Stimulated activated CD4-positive, alpha-beta T cell treated with anti-CD3 and anti-CD28 coated beads, Interleukin-1b, Interleukin-23, amount 100 ng/mL, for 24 hours (primary cell): ENCODE measurements at places on chromosomes 12 and 14.

GRCh38 chr14:45133683-45134050, 614 bp downstream of the FKBP3 start:
- DNase-seq, result no peak

GRCh38 chr12:48901278-48901677, 24.0 kb downstream of the FKBP11 start:
- no peak for DNase-seq

DNA sequence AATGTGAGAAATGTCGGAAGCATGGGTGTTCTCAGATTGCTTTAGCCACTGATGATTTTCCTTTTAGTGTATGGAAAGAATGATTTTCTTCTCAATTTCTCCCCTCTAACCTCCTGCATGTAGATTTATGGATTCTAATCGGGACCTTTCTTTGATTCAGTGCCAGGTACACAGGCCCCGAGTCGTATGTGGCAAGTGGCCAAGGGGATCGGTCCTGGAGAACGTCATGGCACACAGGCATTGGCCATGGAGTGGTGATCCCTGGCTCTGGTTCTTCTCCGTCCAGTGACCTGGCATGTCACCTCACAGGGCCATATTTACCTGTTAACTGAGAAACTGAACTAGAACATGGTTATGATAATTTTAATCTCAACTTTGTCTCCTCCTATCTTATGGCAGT, 58.1 kb downstream of the ETV6 start:
- DNase-seq, result no peak

GRCh38 chr14:24204163-24205146, 1.0 kb upstream of the TSSK4 start:
- no peak for DNase-seq

DNA sequence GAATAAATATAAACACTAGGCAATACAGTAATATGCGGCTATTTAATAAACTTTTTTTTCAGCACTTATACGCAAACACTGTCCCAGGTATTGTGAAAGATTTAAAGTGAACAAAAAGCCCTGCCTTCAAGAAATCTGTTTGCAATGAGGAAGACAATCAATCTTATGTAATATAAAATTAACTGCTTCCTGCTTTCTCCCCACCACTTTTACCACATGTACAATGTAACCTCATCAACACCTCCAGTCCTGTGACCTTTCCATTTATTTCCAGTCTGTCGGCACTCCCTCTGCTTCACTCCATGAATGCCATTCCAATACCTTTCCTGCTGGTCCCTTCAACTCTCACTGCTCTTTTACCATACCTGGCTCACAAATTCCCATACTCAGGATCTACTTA, 10.5 kb downstream of the SNX6 start:
- no peak for DNase-seq

GRCh38 chr12:2431810-2432209, 363.0 kb upstream of the FKBP4 start:
- no peak for DNase-seq

DNA sequence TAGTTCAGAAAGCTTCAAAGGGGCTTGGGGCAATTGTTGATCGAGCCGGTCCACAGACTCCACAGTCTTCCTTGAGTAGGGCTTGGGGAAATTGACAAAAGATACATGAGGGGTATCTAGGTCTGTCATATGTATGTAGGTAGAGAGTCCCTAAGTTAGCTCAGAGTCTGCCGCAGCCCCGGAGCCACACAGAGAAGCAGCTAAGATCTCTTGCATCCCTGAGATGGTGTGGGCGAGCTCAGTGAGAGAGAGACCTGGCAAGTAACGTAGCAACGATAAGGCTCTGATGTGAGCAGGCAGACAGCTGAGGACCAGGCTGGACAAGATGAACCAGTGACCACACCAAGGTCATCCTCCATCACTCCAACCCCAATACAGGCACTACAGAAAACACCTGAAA, 297.6 kb downstream of the TMEM132D start:
- no peak for DNase-seq

- no peak for DNase-seq
Measured at GRCh38 chr12:8886502-8887284, 27.6 kb upstream of the PHC1 start.

DNA sequence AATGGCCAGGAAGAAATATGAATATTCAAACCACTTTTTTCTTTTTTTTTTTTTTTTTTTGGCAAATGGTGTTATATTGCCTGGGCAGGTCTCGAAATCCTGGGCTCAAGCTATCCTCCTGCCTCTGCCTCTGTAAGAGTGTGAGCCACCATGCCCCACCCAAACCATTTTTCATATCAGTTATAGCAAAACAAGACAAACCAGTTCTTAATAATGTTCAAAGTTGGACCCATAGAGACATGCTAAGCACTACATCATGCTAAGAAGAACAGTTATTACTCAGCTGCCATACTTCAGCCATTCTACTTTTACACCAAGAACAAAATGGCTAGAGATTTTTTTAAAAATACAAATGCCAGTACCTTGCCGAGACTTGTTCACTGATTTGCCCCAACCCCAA, 25.5 kb downstream of the EIF2S1 start:
- DNase-seq, result no peak

DNA sequence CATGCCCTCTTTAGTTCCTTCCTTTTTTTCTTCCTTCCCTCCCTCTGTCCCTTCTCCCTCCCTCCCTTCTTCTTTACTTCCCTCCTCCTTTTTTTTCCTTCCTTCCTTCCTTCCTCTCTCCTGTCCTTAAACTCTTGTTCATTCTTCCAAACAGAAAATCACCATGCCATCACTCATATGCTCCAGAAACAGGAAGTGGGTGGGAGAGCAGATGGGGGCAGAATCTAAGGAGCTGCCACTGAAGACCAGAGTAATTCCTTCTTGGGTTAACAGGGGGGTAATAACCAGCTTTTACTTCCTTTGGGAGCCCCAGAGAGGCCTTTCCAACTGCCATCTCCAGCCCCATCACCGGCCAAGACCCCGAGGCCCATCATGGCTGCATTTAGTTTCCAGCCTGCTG, 51.2 kb downstream of the SVOP start:
- no peak for DNase-seq

- no peak for DNase-seq
Measured at GRCh38 chr12:39043424-39043822, 138.0 kb upstream of the CPNE8 start.

DNA sequence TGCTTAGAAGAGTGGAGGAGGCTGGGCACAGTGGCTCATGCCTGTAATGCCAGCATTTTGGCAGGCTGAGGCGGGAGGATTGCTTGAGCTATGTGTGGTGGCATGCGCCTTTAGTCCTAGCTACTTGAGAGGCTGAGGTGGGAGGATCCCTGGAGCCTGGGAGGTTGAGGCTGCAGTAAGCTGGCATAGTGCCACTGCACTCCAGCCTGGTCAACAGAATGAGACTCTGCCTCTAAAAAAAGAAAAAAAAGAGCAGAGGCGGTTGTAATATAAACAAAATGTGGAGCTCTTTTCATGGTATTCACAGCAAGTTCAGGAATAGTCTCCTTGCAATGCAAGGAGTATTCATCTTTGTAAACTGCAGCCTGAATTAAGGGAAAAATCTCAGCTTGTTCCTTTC, 27.2 kb downstream of the ARID2 start:
- DNase-seq, result no peak

DNA sequence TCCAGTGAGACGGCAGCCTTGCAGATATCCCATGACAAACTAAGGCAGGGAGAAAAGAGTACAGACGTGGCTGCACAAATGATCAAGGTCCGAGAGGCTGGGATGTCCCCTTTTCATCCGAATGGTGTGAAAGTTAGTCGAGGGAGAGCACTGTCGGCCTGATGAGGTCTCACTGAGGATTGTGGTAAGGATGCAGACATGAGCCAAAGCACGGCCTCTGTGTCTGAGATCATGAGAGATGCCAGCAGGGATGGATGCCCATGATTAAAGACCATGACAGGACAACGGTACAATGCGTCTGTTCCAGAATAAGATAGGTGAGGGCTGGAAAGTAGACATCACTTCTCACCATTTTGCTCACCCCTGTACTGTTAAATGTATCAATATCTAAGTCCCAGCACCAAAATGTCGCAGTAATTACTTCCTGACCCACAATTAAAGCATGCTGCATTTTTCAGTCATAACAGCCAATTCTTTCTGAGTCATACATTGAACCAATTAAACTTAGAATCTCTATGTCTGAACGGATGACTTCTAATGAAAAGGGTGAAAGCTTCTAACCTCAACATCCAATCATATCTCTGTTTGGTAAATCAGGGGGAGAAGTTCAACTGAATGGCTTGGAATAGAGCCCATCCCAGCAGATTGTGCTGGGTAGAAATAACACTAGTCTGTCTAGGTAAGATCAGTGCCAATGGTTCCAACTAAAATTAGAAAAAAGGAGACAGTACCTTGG, 249.6 kb upstream of the SOX5 start:
- no peak for DNase-seq

DNA sequence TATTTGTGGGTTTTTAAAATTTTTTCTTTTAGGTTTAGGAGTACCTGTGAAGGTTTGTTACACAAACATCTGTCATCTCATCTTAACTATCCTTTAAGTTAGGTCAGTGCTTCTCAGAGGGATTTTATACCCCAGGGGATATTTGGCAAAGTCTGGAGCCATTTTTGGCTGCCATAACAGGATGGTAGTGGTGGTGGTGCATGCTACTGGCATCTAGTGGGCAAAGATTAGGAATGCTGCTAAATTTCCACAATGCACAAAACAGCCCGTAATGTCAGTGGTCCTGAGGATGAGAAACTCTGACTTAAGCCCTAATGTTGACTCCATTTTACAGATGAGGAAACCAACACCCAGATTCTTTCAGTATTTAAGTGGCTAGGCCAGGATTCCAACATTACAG, 85.2 kb upstream of the MYF6 start:
- no peak for DNase-seq

DNA sequence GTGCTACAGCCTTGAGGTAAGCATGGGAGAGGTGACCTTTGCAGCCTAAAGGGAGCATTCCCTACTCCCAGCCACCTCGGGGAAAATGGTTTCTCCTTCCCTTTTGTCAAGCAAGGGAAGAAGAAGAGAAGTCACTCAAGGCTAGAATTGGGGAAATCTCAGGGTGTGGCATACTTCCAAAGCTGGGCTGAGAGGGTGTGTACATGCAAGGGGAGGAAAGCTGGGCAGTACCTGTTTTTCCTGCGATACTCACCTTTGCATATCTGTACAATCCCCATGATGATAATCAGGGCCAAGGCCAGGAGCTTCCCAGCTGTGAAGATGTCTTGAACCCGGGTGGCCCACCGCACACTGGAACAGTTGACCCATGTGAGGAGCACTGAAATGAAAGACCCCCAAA, 23.8 kb upstream of the CEBPE start:
- no peak for DNase-seq

- DNase-seq, result no peak
Measured at GRCh38 chr12:65659681-65660080, 164.6 kb upstream of the HMGA2 start.

DNA sequence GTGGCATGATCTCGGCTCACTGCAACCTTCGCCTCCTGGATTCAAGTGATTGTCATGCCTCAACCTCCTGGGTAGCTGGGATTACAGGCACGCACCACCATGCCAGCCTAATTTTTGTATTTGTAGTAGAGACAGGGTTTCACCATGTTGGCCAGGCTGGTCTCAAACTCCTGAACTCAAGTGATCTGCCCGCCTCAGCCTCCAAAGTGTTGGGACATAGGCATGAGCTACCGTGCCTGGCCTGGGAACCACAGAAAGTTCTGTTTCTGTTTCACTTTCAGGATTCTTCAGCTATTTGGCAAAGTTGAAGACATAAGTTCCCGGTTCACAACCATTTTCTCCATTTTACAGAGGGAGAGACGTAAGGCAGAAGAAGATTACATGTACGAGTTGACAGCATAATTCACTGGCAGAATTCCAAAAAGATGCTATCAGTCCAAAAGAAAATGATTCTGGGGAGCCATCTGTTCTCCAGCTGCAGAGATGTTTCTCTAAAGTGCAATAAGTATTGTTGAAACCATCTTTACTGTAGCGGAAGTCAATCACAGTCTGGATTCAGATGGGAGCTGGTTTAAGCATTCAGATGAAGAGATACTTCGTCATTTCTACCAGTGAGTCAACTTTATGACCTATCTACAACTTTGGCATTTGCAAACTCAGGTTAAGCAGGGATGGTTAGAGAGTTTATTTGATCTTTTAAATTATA, 8.1 kb upstream of the RNF34 start:
- peak; percentile 13 for DNase-seq

GRCh38 chr12:57750561-57751431, 1.3 kb downstream of the CDK4 start:
- DNase-seq, result no peak

- no peak for DNase-seq
Measured at GRCh38 chr12:55695349-55695748, 12.4 kb downstream of the ITGA7 start.

GRCh38 chr12:70733385-70733784, 96.2 kb upstream of the PTPRB start:
- DNase-seq, result no peak

- DNase-seq, result no peak
Measured at GRCh38 chr14:53793790-53794505, 162.7 kb downstream of the BMP4 start.

GRCh38 chr12:121072147-121072546, 33.1 kb upstream of the OASL start:
- DNase-seq, result no peak

DNA sequence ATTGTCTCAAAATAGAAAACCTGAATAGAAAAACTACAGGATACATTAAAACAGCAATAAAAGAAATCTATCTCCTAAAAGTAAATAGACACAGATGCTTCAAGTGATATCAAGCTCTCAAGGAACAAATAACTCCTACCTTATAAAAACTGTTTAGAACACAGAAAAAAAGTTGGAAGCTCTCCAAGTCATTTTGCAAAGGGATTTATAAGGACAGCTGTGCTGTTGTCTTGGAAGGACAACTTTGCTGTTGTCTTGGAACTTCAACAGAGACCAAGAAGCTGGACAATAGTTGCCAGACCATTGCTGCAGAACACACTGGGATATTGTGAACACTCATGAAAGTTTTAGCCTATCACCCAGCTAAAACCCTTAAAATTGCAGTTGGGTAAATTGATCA, 780.7 kb downstream of the FLRT2 start:
- no peak for DNase-seq

DNA sequence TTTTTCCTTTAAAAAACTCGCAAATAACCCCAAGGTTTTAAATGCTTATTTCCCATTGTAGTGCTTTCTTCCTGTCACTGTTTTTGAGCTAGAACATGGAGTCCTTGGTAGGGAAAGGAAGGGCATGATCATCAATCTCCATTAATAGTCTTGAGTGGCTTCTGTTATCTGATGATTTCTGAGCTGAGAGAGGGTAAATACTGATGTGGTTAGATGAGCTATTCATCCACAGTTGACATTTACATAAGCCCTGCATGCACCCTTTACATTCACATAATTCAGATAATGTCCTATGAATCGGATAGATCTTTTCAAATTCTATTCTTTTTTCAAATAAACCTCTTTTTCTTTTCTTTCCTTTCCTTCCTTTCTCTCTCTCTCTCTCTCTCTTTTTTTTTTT, 81.4 kb downstream of the NTN4 start:
- no peak for DNase-seq
